ENCODE measurements at places on chromosomes 2 and 18.
A peak's percentile ranks its signal among the peaks of the same experiment; 100 is the strongest.

DNA sequence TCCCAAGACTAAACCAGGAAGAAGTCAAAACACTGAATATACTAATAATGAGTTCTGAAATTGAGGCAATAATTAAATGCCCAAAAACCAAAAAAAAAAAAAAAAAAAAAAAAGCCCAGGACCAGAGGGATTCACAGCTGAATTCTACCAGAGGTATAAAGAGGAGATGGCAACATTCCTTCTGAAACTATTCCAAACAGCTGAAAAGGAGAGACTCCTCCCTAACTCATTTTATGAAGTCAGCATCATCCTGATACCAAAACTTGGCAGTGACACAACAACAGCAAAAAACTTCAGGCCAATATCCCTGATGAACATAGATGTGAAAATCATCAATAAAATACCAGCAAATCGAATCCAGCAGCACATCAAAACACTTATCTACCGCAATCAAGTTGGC, 108.5 kb upstream of the COL3A1 start:
- DNase-seq = no peak

DNA sequence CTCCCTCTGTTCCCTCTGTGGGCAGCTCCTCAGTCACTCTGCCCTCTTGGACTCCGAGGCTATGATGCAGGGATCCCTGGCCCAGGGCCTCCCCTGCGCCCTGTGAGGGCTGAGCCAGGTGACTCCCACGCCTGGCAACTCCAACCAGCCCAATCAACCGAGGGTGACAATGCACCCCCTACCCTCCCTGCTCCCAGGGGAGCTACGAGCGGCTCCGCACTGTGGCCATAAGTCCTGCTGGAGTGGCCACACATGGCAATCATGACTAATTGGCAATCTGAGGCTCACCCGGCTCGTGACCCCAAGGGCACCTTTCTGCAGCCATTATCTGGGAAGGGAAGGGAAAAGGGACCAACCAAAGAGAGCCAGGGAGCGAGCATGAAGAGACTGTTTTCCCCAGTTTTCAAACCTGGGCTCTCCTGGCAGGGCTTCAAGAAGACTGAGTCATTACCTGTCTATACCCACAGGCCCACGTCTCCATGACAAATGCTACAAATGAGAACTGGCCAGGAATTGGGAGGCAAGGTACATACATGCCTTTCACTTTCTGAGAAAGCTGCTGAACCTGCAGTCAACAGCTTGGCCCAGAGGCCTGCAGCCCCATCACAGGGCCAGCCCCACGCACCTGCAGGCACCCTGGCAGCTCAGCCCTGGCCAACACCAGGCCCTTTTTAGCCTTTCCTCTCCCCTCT, 45.1 kb downstream of the RPL31 start:
- no peak for DNase-seq

DNA sequence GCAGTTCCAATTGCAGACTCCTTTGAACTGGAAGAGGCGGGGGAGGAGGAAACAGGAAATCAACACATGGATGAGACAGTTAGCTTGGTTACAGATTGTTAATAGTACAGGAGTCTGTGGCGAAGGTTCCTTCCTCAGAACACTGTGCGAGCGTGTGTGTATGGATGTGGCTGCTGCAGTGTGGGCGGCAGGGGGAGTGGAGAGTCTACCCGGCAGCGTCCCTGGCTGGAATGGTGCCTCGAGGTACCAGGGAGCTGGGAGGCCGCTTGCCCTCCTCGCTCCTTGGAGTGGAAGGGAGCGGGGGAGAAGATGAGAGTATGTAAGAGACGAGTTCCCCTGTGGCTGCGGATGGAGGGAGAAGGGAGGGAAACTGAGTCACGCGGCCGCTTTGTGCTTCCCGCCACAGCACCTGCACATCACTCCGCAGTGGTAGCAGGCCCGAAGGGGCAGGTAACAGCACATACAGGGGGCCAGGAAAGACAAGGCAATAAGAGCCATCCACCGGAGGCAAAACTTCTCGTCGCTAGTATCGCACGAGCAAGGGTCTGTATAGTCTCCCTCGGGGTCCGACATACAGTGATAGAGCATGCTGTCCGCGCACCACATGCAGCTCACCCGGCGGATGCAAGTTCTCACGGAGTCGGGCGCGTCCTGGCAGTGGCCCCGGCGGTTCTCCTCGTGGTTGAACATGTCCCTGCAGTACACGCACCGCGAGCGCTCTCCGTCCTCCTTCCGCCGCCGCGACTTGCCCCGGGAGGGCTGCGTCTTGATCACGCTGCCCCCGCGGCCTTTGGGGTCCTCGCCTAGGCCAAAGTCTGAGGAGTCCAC, 85.7 kb downstream of the ACTR2 start:
- no peak for DNase-seq

- DNase-seq = no peak
Observed at GRCh38 chr2:86783615-86784339, 6.9 kb downstream of the CD8A start.

- no peak for DNase-seq
Observed at GRCh38 chr2:186822323-186822722, 26.6 kb downstream of the ZSWIM2 start.

DNA sequence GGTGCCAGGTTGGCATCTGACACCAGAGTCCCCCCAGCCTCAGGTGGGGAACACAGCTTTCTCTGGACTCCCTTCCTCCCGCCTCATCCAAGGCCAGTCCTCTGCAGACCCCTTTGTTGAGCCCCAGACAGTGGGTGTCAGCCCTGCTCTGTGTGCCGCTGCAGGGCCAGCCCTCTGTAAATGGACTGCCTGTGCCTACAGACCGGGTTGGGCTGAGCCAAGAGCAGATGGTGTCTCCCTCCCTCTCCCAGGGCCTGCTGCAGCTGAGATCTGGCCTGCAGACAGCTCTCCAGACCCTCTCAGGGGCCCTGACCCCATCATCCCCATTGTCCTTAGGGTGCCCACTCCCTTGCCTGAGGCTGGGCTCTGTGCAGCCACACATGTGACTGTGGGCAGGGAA, 160.8 kb downstream of the KLHL29 start:
- DNase-seq = no peak

DNA sequence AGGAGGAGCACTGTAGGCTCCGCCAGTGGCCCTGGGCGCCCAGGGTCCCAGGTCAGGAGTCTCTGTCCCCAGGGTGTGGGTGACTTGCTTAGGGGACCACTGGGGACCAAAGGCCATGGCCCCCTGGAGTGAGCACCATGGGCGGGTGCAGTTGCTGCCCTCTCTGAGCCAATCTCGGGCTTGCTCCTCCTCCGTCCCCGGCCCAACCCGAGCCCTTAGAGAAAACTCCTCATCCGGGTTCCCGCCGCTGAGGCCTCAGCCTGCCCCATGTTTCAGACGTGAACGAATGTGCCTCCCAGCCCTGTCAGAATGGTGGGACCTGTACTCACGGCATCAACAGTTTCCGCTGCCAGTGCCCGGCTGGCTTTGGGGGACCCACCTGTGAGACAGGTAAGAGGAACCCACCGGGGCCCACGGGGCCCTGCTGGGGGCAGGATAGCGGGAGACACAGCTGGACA, 38.6 kb downstream of the SNED1 start:
- no peak for DNase-seq

GRCh38 chr2:96866986-96867755, 2.7 kb downstream of the SEMA4C start:
- no peak for DNase-seq

DNA sequence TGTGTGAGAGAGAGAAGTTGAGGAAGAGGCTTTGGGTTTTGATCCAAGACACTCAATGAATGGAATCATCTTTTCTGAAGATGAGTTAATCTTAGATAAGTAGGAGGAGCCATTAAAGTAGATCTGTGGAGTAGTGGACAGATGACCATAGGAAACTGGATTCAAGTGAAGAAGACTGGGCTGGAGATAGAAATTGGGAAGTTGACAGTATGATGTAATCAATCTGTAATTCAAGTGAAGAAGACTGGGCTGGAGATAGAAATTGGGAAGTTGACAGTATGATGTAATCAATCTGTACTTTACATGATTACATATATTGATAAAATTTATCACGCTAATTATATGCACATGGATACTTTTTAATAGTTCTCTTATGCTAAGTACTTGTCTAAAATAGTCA, 92.8 kb downstream of the PHLPP1 start:
- no peak for DNase-seq

DNA sequence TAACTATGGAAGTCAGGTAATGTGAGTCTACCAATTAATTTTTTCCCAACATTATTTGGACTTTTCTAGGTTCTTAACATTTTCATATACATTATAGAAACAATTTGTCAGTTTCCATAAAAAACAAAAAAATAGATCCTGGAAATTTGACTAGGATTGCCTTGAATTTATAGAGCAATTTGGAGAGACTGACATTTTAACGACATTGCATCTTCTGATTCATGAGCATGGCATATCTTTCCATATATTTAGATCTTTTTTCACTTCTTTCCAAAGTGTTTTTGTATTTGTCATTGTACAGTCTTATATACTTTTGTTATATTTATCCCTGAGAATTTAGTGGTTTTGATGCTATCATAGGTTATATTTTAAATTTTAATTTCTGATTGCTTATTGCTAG, 42.0 kb downstream of the ANKRD12 start:
- no peak for DNase-seq

GRCh38 chr2:190334479-190335224, 8.7 kb upstream of the INPP1 start:
- DNase-seq = no peak

GRCh38 chr18:42730272-42730671, 385.2 kb downstream of the RIT2 start:
- DNase-seq = no peak

GRCh38 chr18:45690975-45691815, 32.8 kb upstream of the SLC14A1 start:
- DNase-seq = peak; percentile 58

GRCh38 chr2:164816046-164816445, 25.6 kb downstream of the COBLL1 start:
- no peak for DNase-seq

GRCh38 chr18:8942909-8943545, 159.5 kb upstream of the NDUFV2 start:
- DNase-seq = no peak

DNA sequence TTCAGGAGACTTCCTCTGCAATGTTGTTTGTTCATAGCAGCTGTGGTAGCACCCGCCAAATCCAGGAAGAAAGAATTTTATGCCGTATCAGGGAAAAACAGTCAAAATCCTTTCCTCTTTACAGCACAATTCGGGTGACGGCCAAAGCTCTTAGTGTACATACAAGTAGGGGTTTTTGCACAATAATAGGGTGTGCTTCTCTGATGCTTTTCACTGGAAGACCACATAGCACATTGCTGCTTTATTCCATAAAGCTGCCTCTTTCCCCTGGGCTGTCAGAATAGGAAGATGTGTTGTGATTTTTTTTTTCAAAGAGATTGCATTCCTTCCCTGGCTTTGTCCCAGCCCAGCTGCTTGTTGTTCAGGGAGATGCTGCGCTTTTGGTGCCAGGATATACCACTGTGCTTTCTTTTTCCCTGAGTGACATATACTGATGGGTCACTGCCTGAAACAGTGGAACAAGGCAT, 27.2 kb upstream of the LANCL1 start:
- DNase-seq = no peak

GRCh38 chr18:39460136-39460535, 1894.5 kb upstream of the CELF4 start:
- no peak for DNase-seq

DNA sequence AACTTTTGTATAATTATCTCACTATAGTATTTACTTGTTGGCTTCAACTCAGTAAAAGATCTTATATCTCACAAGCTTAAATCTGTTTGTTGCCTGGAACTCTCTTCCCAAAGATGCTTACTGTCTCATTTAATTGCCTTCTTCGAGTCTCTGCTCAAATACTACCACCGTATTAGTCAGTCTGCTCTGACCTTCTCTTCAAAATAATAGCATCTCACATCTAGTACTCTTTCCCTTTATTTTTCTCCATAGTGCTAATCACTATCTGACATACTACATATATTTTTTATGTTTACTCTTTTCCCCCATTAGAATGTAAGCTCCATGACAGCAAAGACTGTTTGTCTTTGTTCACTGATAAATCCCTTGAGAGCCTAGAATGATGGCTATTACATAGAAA, 10.6 kb upstream of the MPP4 start:
- DNase-seq = no peak

- DNase-seq = no peak
Observed at GRCh38 chr2:219744066-219744465, 116.6 kb downstream of the SLC4A3 start.

- DNase-seq = no peak
Observed at GRCh38 chr18:60197671-60198462, 174.7 kb downstream of the MC4R start.

DNA sequence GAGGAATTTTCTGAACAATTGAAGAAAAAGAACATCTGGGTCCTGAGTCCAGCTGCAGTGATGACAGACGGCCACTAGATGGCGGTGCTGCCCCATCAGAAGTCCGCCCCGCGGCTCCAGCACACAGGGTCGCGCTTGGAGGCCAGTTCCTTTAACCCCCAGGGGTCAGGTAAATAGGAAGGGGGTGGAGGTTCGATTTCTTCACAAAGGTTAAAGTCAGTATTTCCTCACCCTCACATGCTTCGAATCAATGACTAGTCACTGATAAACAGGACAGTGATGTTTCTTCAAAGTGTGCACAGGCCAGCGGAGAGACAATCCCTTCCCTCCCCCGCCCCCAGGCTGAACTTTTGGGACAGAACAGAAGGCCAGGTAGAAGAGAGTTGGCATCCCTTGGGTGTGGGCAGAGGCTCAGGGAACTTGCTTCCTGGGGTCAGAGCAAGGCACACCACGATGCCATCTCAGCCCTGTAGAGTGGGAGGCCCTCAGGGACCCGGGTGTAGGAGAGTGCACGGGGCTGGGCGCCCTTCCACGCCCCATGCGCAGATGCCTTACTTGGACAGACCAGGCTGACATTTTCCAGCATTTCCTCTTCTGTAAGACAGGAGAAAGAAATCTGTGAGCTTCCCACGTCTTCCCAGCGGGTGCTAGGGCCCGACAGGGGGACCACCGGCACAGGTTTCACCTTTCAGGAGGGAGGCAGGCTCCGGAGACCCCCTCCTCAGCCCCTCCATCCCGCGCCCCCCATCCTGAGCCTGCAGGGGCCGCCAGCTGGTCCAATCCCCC, 722 bp downstream of the APOB start:
- peak; percentile 34 for DNase-seq

- no peak for DNase-seq
Observed at GRCh38 chr2:135664623-135665068, 77.0 kb upstream of the UBXN4 start.

GRCh38 chr2:15975676-15976075, 35.3 kb downstream of the MYCN start:
- no peak for DNase-seq

DNA sequence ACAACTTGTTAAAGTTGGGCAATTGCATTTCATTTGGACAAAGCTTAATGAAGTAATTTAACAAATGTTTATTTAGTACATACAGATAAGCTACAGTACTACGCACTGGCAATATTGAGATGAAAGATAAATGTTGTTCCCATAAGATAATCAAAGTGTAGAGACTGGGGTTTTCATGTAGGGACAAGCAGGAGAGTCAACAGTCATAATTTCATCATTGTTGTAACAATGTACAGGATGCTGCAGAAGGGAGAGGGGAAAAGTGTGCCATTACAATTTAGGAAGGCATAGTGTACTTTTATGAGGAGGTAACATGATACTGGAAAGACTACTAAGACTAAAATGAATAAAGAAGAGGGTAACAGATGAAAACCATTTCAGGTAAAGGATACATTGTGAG, 441.6 kb downstream of the ERBB4 start:
- DNase-seq = no peak

All from stimulated activated naive CD4-positive, alpha-beta T cell treated with Interleukin-2 at 50 U/mL for 16 hours (primary cell).